ENCODE measurements at places on chromosomes 11 and 22. TPM values are rescaled to one million over a fixed set of nuclear protein-coding genes. Genes with fewer than 3 reads are reported as not detected.

The OR8K5 gene
- total RNA-seq, result not detected

The OR51E2 gene
- total RNA-seq, result 0.13 TPM

The GUCY1A2 gene
- 10.6 TPM for total RNA-seq

The IL17REL gene
- total RNA-seq, result not detected

The DNAJB7 gene
- total RNA-seq, result not detected

The MS4A3 gene
- not detected for total RNA-seq

The PLAAT4 gene
- total RNA-seq, result 28.3 TPM

The NLRP6 gene
- total RNA-seq, result 0.11 TPM

The OR2AG1 gene
- not detected for total RNA-seq

The PRG3 gene
- not detected for total RNA-seq

The GLYATL2 gene
- total RNA-seq, result not detected

The CFAP300 gene
- total RNA-seq, result 0.38 TPM

The SCUBE1 gene
- total RNA-seq, result 0.24 TPM

The KIRREL3 gene
- total RNA-seq, result 0.08 TPM

The P2RX6 gene
- total RNA-seq, result 3.9 TPM

The KRTAP5-10 gene
- not detected for total RNA-seq

The CACNA1I gene
- 0.03 TPM for total RNA-seq

The OR9Q1 gene
- total RNA-seq, result not detected

The CDPF1 gene
- total RNA-seq, result 5.4 TPM

The C11orf97 gene
- not detected for total RNA-seq

The LIF gene
- 0.54 TPM for total RNA-seq

The IRAG1 gene
- total RNA-seq, result 4.5 TPM

The FREY1 gene
- total RNA-seq, result not detected

The KCNK4 gene
- not detected for total RNA-seq

The SPDYC gene
- not detected for total RNA-seq

The OOSP1 gene
- total RNA-seq, result not detected

The KCNK7 gene
- total RNA-seq, result 0.81 TPM

The OR51B5 gene
- total RNA-seq, result not detected

The EIF3L gene
- 326 TPM for total RNA-seq

The INS gene
- total RNA-seq, result not detected

The SPINDOC gene
- 11.3 TPM for total RNA-seq

The C1QTNF4 gene
- total RNA-seq, result 0.48 TPM

The FOLH1 gene
- total RNA-seq, result 0.27 TPM

The CRYBB3 gene
- not detected for total RNA-seq

The C22orf15 gene
- not detected for total RNA-seq

The GRAP2 gene
- total RNA-seq, result 1.6 TPM

The LMO2 gene
- 9.1 TPM for total RNA-seq

The UBASH3B gene
- total RNA-seq, result 2.5 TPM

The UCP3 gene
- total RNA-seq, result 17.2 TPM

The SLC15A3 gene
- 19.1 TPM for total RNA-seq

The CENPM gene
- total RNA-seq, result 0.59 TPM

The SCARF2 gene
- 2.6 TPM for total RNA-seq

The TRIM51 gene
- total RNA-seq, result not detected

The RBFOX2 gene
- 74.4 TPM for total RNA-seq

The SMIM35 gene
- total RNA-seq, result not detected

The TAGLN gene
- 91.4 TPM for total RNA-seq
